ENCODE measurements at places on chromosomes 11 and 22.
A peak's percentile ranks its signal among the peaks of the same experiment; 100 is the strongest.

- no peak for DNase-seq
Measured at GRCh38 chr22:24822471-24822870, 16.5 kb downstream of the SGSM1 start.

DNA sequence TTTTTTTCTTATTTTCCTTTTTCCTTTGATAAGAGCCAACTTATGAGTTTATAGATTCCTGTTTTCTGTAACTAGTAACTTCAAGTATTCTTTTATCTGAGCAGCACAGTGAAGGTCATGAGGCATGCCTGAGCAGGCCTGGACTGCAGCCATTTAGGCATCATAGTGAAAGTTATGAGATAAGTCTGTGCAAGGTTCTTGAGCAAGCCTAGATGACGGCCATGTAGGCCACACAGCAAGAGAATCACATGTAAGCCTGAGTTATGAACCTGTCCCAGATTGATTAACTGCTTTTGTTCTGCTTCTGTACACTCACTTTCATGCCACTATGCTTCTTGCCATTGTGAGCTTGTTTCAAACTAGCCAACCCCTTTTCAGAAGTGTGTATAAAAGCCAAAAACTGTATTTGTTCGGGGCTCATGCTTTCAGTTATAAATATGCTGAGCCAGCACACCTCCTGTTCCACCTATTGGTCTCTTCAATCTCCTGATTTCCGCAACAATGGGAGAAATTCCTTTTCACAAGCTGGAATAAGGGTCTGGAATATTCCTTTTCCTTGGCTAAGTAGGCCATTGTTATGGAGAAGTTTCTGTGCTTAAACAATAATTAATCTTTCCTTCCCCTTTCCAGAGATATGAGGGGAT lies 745.7 kb downstream of the FAM181B start:
- no peak for DNase-seq

- DNase-seq, result peak; percentile 91
Measured at GRCh38 chr22:26610072-26610958, 7.5 kb downstream of the CRYBB1 start.

- no peak for DNase-seq
Measured at GRCh38 chr22:22944268-22944985, 56.8 kb downstream of the IGLL5 start.

DNA sequence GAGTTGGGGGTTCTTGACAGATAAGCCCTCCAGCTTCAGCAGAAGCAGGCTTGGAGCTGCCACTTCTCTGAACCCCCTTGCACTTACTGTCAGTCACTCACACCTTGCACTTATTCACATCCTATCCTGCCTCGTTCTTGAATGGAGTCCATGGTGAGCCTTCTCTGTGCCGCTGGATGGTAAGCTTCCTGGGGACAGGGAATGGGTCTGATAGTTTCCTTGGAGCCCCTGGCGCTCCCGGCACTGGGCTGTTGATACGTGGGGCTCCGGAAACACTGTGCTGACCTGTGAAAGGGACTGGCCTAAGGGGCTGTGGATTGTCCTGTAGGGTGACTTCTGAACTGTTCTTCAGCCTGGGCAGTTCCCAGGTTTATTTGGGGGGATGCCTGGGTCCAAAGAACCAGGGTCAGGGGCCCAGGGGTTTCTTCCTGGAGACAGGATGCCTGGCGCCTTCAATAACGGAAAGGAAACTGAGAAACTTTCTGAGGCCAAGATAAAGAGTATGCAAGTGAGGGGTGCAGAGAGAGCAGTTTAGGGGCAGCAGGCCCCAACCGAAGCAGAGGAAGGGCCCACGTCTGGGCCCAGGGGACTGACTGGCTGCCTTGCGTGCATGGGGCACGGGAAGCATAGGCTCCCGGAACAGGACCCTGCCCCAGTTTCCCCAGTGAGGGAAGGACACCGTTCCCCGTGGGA lies 709 bp upstream of the ST3GAL4 start:
- no peak for DNase-seq

DNA sequence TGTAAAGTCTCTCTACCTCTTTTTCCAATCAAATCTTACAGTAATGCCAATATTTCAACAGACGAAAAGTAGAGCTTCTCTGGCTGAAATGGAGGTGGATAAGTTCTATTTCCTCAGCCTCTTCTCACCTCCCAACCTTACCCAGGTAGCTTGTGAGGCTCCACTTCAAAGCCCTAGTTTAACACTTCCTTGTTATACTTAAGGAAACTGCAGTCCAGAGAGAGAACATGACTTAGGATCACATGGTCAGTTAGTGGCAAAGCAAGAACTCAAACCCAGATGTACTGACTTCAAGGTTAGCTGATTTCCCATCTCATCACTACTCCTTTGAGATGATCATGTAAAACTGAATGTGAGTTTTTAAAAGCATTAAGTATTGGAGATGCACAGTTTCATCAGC lies 32.5 kb downstream of the PAK1 start:
- no peak for DNase-seq

DNA sequence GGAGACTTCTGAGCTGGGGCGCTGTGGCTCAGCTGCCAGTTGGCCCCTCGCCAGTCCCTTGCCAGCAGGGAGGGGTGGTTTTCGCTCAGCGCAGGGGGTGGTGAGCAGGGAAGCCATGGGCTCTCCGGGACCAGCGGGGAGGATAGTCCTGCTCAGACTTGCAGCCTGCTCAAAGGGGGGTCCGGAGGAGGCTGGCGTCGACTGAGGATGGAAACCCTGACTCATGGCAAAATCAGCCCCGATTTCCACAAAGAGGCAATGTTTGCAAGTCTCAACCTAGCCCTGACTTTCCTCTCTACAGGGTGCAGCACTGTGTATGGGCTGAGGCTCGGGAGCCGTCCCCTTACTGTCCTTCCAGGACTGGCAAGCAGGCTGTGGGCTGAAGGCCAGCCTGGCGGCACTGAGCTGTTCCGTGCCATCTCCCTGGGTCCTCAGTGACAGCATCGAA lies 35.1 kb downstream of the FBLN1 start:
- DNase-seq, result peak; percentile 78

DNA sequence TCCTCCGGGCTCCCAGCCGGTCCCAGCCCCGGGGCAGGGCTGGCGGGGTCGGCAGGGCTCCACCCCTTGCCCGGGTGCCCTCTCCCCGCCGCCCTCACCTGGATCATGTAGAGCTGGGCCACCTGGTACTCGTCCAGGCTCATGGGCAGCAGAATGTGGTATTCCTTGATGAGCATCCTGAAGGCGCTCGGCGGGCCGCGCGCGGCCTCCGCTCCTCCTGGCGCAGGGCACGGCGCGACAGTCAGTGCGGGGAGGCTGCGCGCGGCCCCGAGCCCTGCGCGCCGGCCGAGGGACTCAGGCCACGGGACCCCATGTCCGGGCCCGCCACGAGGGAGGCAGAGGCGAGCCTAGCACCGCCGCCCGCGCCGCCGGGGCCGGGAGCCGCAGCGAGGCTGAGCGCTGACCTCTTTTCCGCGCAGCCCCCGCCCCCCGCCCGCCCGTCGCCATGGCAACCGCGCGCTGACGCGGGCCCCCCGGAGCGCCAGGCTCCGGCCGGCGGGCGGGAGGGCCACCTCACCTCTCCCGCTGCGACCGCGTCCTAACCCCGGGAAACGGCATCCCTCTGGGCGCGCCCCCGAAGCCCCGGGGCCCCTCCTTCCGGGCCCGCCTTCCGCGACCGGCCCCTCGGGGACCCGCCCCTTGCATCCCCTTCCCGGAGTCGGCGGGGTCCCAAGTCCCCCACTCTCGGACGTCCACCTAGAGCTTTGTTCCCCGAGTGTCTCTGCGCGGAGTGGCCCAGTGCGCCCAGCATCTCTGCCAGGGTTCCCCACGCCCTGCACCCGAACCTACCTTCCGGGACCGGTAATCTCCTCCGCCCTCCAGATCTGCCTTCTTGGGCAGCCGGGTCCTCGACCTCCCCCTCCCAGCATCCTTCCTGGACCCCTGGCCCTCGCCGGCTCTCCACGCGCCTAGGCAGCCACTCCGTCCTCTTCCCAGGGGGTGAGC lies 886 bp downstream of the PITPNM1 start:
- no peak for DNase-seq

DNA sequence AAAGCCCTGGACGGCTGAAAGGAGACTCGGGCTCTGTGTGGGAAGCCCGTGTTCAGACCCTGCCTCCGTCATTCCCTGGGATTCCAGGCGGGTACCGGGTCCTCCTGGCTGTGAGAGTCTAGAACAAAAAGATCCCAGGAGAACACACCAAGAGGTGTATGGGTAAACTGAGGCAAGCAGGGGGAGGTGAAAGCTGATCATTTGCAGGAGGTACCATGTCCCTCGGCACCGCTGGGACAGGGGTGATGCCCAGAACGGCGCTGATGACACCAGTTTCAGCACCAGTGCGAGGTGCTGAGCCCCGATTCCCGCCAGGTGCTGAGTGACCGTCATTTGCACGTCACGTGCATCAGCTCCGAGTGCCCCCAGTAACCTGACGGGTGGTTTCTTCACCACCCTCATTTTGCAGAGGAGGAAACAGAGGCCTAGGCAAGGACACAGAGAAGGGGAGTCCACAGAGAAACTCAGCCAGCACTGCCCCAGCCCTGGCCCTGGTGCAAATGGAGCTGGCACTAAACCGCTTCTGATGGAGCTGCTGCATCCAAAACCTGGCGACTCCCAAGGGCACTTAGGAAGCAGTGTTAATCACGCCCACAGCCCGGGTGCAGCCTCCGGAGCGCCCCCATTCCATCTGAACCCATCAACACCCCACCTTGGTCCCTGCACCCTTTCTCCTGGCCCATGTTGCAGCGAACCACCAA lies 16.8 kb downstream of the MACROD1 start:
- DNase-seq, result no peak

GRCh38 chr11:119880873-119881272 lies 151.9 kb upstream of the NECTIN1 start:
- no peak for DNase-seq

- DNase-seq, result no peak
Measured at GRCh38 chr11:123822599-123822998, 16.4 kb upstream of the OR6M1 start.

DNA sequence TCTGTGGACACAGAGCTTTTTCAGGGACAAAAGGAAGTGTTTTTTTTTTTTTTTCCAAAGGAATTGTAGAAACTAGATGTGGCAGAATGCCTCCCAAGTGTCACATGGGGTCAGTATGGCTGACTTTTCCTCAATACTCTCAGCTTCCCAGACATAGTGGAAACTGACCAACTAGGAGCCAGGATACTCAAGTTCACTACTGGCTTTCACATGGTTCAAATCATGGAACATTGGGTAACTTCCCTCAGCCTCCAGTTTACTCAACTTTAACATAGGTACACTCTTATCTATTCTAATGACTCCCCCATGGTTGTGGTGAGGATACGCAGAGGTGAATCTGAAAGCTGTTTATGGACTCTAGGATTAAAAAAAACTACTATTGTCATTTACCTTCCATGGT lies 1.4 kb downstream of the SLC5A1 start:
- DNase-seq, result no peak

DNA sequence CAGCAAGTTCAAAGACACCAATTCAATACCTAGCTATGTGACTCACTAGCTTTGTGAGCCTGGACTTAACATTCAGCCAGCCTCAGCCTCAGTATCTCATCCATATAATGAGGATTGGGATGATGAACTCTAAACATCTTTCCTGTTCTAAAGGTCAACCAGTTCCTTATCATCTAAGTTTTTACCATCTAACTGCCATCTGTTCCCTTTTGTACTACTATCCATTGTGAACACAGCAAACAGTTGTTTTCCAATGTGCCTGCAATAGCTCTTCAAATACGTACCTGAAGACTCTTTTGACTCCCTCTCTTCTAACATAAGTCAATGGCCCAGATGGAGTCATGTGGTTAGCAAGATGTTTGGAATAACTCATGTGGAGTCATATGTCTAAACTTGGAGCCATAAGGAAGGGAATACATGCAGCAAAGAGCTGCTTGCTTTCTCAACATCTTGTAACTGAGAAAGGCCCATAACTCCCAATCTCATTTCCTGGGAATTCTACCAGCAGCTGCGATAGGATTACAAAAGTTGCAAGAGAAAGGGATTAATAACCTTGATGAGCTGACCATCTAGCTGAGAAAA lies 19.4 kb downstream of the SYTL2 start:
- no peak for DNase-seq

DNA sequence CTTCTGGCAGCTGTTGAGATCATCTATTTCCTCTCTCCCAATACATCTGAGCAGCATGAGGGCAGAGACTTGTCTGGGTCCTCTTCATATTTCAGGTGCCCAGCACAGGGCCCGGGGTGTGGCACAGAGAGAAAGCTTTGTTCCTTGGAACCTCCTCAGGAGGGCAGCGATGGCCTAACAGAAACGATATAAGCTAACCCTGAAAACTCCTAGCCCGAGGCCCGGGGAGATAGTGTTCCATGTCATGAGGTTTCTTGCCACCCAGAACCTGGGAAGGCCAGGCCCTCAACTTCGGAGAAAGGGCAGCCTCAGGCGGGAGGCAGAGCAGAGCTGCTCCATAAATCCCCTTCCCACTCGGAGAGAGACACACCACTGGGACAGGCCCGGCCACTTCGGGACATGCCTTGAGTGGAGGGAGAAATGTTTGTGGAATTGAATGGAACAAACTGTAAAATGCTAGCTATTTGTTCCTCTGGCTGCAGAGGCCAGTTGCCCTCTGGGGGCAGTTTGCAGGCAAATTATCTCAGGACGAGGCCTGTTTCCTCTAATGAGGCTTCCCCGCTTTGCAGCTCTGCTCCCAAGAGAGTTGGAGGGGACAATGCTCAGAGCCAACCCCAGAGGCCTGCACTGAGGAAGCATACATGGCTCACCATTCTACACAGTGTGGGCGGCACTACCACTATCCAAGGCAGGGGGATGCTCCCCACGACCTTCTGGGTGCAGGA lies 11.6 kb downstream of the ARRB1 start:
- no peak for DNase-seq

- no peak for DNase-seq
Measured at GRCh38 chr11:57421066-57421465, 5.9 kb downstream of the SLC43A3 start.

DNA sequence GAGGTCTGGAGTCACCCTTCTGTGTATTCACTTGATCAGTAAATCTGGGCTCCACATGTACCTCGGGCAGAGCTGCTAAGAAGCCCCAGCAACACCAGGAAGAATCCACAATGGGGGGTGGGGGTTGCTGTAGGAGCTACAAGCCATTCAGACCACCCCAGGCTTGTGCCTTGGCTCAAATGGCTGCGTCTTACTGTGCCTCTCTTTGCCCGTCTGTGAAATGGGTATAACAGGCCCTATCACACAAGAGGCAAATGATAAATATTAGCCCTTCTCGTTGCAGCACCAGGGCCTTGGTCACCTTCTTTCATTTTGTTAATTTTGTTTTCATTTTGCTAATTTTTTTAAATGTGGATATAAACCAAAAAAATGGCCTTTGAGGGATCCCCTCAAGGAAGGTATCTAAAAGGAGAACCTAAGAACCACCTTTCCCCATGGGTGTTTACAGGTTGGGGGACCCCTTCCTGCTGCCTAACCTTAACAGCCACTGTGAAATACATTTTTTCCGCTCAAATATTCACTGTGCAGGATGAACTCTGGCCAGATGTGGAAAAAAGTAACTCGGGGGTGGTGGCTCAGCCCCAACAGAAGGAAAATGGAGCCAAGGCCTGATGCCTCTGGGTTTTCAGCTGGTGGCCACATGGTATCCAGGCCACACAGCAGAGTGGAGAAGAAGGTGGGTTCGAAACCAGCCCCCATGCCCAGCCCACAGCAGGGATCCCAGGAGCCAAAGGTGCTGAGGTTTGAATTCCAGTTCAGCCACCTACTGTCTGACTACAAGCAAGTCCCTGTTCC lies 284.0 kb downstream of the MN1 start:
- DNase-seq, result no peak
